Dermis blood vessel endothelial cell (primary cell): ENCODE measurements at places on chromosomes 12 and 14. TPM values are rescaled to one million over a fixed set of nuclear protein-coding genes. Genes with fewer than 3 reads are reported as not detected.

DNA sequence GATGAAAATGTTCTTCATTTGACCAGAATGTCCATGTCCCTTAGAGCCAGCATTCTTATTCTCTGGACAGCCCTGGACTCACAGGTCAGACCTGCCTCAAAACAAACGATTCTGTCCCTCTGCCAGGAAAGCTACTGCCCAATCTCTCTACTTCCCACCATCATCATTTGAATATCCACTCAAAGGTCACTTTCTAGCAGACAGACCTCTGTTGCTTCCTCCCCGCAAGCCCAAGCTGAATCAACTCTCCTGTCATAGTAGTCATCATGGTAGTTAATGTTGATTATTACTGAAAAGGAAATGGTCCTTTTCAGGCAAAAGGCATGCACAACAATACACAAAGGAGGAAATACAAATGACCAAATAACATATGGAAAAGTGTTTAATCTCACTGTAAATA lies 39.6 kb upstream of the CPM start:
- peak; percentile 6 for DNase-seq

- DNase-seq = no peak
Measured at GRCh38 chr14:24664366-24664765, 30.4 kb upstream of the GZMB start.

GRCh38 chr12:120496413-120497340 lies 764 bp downstream of the DYNLL1 start:
- peak; percentile 70 for DNase-seq

Gene POTEM
- not detected in 2 replicates for total RNA-seq

GRCh38 chr14:94001501-94002396 lies 4.6 kb downstream of the CCDC197 start:
- peak; percentile 78 for DNase-seq

Gene GPRC5A
- total RNA-seq = 3.2 and 10.7 TPM in 2 replicates

DNA sequence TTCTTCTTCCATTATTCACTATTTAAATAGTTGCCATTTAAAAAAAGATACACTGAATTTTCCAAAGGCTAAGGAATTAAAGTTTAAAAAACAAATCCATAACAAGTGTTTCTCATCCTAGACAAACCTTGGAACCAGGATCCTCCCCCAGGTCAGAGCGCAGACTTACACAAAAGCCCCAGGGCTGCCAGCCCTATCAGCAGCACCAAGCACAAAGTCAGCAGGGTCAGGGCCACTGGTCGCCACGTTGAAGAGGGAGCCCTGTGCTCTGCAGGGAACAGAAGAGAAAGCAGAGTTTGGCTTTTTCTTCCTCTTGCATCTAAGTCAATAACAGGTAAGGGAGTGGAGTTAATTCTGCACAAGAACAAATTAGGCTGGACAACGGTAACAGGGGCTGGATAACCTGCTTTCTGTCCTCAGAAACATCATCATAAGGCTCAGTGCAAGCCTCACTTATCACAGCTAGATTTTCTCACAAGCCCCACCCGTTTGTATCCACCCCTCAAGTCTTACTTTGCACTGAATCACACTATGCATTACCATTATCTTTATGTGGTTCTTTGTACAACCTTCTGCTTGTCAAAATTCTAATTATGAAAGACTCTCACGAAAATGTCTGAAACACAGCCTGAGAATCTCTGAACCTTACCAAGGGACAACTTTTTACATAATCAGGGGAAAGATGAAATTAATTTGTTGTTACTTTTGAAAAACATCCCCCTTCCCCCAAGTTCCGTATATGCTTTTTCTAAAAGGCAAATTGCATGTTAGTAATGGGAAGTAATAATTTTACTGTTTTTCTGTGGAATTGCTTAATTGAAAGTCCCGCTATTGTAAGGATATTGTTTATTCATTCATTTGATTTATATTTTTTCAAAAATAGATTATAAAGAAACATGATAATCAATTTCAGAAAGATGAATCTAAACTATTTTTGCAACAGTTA lies 9.6 kb downstream of the CLEC1A start:
- no peak for DNase-seq

DNA sequence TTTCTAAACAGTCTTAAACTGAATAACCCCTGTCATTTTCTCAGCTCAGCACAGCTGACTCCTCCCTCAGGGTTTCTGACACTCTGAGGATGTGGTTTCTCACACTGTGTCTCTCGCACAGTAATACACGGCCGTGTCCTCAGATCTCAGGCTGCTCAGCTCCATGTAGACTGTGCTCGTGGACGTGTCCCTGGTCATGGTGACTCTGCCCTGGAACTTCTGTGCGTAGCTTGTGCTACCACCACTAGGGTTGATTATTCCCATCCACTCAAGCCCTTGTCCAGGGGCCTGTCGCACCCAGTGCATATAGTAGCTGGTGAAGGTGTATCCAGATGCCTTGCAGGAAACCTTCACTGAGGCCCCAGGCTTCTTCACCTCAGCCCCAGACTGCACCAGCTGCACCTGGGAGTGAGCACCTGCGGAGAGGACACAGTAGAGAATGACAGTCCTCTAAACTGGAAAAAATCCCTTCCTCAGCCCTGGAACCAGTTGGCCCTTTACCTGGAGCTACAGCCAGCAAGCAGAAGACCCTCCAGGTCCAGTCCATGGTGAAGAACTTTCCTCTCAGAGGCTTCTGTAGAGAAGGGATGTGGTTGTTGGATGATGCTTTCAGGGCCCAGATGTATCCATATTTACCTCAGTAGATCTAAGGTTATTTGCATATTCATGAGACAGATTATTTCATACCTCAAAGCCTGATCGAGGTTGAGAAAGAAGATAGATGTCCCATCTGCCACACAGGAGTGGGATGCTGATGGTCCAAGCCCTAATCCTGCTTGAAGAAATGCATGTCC lies 984.8 kb downstream of the TMEM121 start:
- DNase-seq = no peak

GRCh38 chr12:89166525-89166934 lies 185.8 kb downstream of the DUSP6 start:
- peak; percentile 91 for DNase-seq

GRCh38 chr12:127943481-127944210 lies 323.3 kb upstream of the TMEM132C start:
- DNase-seq = no peak

DNA sequence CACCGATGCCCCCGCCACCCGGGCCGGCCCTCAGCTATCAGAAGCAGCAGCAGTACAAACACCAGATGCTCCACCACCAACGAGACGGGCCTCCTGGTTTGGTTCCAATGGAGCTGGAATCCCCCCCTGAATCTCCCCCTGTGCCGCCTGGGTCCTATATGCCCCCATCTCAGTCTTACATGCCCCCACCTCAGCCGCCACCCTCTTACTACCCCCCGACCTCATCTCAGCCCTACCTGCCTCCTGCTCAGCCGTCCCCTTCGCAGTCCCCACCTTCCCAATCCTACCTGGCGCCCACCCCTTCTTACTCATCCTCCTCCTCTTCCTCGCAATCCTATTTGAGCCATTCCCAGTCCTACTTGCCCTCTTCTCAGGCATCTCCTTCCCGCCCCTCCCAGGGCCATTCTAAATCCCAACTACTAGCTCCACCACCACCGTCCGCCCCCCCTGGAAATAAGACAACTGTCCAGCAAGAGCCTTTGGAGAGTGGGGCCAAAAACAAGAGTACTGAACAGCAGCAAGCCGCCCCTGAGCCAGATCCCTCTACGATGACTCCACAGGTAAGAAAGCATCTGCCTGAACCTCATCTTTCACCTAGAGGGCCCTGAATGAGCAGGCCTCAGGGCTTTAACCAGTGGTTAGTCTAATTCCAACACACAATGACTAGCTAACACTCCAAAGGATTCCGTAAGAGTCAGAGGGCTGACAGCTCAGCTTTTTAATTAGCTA lies 851 bp downstream of the YLPM1 start:
- DNase-seq = peak; percentile 43

DNA sequence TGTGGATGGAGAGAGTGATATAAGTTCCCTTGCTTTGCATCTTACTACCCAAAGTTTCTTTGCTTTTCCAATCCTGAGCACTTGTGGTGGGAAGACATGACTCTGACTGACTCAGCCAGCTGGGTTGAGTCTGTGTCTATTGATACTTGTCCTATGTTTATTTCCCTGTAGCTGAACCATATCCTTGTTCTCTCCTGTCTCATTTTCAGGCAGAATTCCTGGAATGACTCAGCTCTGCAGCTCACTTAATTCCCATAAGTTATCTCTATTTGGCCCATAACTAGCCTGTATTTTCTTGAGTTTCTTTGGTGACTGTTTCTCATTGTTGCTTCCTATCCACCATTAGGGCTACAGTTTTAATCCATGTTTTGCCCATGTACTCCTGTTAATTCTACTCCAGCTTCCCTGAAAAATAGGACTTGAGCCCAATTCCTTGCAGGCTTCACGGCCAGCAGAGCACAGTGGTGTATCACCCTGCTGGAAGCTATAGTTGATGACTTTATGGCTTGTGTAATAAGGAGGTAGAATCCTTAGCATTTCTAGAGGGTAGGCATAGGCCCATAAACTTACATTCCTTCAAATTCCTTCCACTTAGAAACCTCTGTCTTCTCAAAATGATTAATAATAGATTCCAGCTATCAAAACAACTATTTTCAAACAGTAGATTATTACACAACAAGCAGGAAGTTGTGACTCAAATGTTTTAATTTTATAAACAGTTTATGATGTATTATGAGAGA lies 183.1 kb downstream of the TMTC3 start:
- peak; percentile 77 for DNase-seq

DNA sequence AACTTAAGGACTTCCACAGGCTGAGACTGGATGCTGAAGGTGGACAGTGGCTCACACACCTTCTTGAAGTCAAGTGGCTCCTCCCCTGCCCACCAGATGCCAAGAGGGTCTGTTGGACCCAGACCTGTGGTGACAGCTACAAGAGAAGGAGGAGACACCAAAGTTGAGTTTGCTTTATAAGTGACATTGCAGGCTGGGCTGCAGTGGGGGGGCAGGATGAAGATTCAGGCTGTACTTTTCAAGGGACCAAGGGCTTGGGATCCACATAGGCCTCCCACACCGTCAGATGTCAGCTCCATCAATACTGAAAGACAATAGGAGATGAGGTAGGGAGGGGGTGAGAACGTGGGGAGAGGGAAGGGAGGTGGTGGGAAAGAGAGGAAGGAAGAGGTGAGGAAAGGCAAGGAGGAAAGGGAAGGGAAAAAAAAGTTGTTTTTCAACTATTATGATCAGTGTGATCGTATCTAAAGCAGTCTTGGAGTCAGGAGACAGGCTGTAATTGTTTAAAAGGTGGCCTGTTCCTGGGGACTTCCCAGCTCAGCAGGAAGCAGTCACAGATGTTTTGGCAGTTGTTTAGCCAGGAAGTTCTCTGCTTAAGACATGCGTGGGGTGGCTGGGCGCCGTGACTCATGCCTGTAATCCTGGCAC lies 84.1 kb upstream of the RESF1 start:
- peak; percentile 96 for DNase-seq

DNA sequence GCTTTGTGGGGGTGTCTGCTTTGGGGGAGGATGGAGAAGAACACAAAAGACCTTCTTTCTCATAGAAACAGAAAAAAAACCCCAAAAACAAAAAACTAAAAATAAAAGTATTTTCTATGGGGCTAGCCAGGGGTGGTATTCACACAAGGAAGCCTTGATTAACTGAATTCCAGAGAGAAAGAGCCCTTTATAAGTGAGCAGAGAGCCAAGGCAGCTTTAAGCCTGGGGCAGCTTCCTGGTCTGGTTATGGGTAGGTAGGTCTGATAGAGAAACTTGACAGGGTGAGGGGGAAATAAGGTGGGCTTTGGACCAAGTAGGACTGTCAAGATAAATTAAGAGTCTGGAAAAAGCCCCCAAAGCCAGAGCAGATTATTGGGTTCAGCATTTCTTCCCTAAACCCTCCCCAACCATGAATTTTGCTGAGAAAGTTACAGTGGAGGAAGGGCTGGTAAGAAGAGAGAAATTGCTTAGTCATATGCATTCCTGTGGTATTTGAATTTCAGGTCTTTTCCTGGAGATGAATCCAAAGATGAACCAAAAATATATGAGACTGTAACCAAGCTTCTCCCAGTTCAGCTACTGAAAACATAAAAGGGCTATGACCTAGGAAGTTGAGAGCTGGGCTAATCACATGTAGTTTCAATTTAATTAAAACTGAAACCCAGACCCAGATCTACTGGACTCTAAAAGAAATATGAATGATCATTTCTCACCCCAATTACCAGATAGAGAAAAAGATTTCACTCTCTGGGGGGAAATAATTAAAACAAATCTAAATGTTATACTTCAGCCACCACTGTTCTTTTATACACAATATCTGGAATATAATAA lies 144.8 kb downstream of the TBC1D30 start:
- DNase-seq = no peak

- no peak for DNase-seq
Measured at GRCh38 chr12:131011165-131012079, 57.7 kb downstream of the ADGRD1 start.

- DNase-seq = peak; percentile 47
Measured at GRCh38 chr12:43291516-43291915, 260.5 kb downstream of the ADAMTS20 start.

GRCh38 chr14:32697114-32697513 lies 241.6 kb upstream of the NPAS3 start:
- no peak for DNase-seq

- DNase-seq = peak; percentile 87
Measured at GRCh38 chr12:48795550-48796455, 6.9 kb upstream of the ADCY6 start.

GRCh38 chr12:51924551-51925319 lies 17.4 kb downstream of the ACVRL1 start:
- DNase-seq = peak; percentile 42

Gene DAD1
- 270 and 389 TPM in 2 replicates for total RNA-seq
